ENCODE measurements at places on chromosomes 11 and 22.
A peak's percentile ranks its signal among the peaks of the same experiment; 100 is the strongest.

DNA sequence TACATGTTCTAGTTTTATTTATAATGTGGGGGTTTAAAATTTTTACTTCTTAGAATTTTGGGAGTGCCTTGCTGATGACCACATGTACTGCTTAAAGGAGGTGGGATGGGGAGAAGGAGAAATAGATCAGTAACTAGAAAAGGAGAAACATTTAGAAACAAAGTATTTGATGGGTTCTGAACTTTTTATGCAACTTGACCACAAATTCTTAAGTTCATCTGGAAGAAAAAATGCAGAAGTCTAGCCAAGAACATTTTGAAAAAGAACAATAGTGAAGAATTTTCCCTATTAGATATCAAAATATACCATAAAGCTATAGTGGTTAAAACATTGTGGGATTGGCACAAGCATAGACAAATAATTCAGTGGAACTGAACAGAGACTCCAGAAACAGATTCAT lies 73.3 kb upstream of the AMPD3 start:
- DNase-seq: no peak

DNA sequence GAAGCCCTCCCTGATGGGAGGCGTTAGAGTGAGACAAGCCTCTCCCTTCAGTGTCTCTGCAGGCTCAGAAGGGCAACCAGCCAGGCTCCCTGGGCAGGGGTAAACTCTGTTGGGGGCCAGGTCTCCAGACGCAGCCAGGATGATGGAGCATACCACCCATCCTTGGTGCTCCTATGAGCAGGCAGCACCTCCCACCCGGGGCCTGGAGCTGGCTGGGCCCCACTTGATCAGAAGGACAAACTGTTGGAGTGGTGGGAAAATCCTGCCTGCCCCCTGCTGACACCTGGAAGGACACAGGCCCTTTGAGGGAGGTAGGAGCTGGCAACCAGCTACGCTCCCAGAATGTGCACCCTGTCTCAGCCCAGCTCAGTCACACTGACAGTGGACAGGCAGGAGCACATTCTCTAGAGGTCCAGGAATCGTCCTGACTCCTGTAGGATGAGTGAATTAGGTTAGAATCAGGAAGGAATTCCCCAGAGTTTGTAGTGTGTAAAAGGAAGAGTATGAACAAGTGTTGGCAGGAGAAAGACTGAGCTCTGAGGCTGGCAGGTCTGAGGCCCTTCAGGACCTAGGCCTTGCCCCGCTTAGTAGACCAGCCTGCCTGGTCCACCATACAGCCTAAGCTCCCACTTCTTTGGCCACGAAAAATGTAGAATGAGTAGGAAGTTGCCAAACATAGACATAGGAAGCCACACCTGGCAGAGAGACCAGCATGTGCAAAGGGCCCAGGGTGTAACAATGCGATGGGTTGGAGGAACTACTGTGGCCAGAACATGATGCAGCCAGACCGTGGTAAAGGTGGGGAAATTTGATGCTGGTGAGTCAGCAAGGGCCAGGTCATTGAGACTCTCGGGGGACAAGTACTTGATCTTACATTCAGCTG lies 19.1 kb downstream of the ARHGEF17 start:
- DNase-seq: peak; percentile 65

GRCh38 chr11:8087185-8087584 lies 6.2 kb downstream of the TUB start:
- DNase-seq: no peak

GRCh38 chr11:19080579-19080993 lies 20.1 kb upstream of the MRGPRX2 start:
- peak; percentile 91 for DNase-seq

DNA sequence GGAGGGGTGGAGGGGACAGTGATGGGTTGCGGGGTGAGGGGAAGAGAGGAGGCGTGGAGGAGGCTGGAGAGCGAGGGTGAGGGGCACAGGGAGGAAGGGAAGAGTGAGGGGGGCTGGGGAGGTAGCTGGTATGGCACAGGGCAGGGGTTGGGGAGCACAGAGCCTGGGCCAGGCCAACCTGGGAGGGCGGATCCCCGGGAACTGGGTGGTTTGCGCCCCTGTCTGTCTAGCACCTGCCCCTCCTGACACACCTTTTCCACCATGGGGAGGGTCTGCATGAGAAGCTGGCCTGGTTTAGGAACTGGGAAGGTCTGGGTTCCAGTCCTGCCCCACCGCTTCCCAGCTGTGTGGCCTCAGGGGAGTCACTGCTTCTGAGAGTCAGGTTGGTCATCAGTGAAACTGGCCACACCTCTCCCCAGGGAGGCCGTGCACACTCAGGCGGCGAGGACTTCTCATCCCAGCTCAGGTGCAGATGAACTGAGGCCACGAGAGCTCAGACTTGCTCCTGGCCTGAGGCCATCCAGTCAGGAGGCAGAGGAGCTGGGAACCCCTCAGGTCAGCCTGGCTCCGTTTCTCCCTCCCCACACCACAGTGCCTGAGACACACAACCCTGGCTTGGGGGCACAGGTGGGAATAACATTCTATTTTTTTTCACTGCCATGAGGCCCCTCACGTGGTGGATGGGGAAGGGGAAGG lies 95.6 kb downstream of the PHF21B start:
- no peak for DNase-seq

- peak; percentile 48 for DNase-seq
Observed at GRCh38 chr11:43574949-43575912, 105.3 kb upstream of the HSD17B12 start.

- no peak for DNase-seq
Observed at GRCh38 chr11:123110397-123110796, 48.5 kb upstream of the HSPA8 start.

- peak; percentile 18 for DNase-seq
Observed at GRCh38 chr22:47213571-47214230, 451.3 kb downstream of the TBC1D22A start.

DNA sequence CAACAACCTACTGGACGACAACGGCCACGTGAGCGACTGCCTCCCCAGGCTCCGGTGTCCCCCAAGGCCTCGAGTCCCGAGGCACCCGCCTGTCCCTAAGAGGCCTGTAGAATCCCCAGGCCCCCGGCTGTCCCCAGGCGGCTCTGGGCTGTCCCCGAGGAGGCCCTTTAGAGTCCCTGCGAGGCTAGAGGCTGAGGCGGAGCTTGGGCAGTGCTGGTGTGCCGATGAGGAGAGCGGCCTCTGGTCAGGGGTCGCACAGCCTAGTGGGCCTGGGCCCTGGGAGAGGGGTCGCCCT lies 3.7 kb downstream of the TBX1 start:
- DNase-seq: no peak

GRCh38 chr11:17718015-17718414 lies 1.4 kb upstream of the MYOD1 start:
- DNase-seq: no peak

DNA sequence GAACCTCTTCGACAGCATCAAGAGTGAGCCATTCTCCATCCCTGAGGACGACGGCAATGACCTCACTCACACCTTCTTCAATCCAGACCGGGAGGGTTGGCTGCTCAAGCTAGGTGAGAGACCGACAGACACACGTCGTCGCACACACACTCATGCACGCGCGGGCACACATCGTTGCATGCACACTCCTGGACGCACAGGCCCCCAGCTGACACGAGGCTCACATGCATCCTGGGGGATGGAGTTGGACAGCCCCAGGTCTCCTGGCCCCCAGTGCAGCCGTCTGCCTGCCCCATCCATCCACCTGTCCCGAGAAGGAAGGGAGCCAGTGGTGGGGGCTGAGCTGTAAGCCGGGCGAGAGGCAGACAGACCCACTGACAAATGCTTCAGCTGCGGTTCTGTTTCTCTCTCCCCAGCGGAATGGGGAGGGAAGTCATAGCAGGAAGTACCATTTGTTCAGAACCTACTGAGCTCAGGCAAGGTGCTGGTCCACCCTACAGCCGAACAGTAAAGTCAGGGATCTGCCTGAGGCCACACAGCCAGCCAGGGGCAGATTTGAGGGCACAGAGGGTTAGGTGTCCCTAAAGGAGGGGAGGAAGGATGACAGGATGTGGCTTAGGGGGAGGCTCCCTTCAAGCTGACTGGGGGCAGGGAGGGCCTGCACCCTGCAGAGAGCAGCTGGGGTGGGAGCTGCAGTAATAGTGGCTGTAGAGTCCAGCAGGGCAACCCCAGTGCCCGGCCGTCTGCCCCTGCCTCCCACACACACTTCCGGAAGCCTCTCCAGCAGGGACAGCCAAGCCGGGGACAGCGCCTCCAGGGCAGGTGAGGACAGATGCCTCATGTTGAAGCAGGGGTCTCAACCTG lies 27.1 kb downstream of the CYTH4 start:
- DNase-seq: peak; percentile 23

- DNase-seq: no peak
Observed at GRCh38 chr11:134565343-134565891, 153.4 kb upstream of the B3GAT1 start.

- DNase-seq: no peak
Observed at GRCh38 chr11:62137276-62137861, 13.6 kb downstream of the INCENP start.

- no peak for DNase-seq
Observed at GRCh38 chr11:107756553-107756952, 44.7 kb upstream of the SLN start.

Data from LHCN-M2 (cell line).